Fibroblast of the aortic adventitia (primary cell): ENCODE measurements at places on chromosomes 1 and 21. TPM values are rescaled to one million over a fixed set of nuclear protein-coding genes. Genes with fewer than 3 reads are reported as not detected.

Gene IFI44L
- 17.7 and 48.7 TPM in 2 replicates for total RNA-seq

Gene RSPO1
- total RNA-seq: 0.49 TPM in 1 of 2 replicates, not detected in the other

Gene SLC44A5
- total RNA-seq: 0.45 TPM in 1 of 2 replicates, not detected in the other

Gene E2F2
- total RNA-seq: 5.6 TPM in 1 of 2 replicates, not detected in the other

Gene VANGL2
- total RNA-seq: not detected in 2 replicates

Gene SPRR3
- total RNA-seq: not detected in 2 replicates

Gene TBX19
- 0.99 TPM in 1 of 2 replicates, not detected in the other for total RNA-seq
